ENCODE measurements at places on chromosomes 3 and 15.
A peak's percentile ranks its signal among the peaks of the same experiment; 100 is the strongest.

DNA sequence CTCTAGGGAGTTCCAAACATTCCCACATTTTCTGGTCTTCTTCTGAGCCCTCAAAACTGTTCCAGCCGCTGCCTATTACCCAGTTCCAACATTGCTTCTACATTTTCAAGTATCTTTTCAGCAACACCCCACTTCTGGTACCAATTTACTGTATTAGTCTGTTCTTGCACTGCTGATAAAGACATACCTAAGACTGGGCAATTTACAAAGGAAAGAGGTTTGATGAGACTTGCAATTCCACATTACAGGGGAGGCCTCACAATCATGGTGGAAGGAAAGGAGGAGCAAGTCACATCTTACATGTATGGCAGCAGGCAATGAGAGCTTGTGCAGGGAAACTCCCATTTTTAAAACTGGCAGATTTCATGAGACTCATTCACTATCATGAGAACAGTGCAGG is 629.1 kb upstream of the NR2F2 start:
- DNase-seq: no peak

DNA sequence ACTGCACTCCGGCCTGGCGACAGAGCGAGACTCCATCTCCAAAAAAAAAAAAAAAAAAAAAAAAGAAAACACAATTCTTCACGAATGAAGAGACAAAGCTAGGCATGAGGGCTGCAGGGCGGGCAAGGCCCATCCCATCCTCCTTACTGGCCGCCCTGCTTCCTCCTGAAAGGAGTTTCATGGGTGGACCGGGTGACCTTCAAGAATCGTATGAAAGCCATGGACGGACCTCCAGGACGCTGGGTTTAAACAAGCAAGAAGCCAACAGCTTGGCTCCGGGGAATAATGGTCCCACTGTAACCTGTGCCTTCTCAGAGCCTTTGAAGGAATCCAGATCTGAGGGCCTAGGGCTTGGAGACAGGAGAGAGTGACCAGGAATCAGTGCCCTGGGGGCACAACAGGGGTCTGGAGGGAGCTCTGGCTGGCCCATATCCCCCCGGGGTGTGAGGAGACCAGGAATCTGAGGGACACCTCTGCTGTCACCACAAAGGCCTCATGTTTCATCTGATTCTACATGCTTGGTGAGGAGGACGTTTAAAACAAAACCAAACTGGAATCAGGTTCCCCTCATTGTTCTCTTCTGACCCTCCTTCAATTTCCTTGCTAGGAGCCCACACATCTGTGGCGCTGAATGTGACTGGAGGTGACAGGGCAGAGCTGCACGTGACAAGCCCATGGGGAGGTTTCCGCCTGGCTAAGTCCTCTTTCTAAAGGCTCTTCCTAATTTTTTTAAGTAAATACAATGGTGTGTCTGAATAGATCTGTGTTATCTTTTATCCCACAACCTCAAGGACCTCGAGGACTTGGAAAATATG is 46.1 kb downstream of the WHAMM start:
- DNase-seq: no peak

- no peak for DNase-seq
Observed at GRCh38 chr15:91627473-91628278, 225.8 kb upstream of the SLCO3A1 start.

- DNase-seq: no peak
Observed at GRCh38 chr3:143831208-143831607, 17.1 kb downstream of the SLC9A9 start.

- no peak for DNase-seq
Observed at GRCh38 chr15:101059381-101060341, 140.5 kb downstream of the LRRK1 start.

GRCh38 chr3:139309880-139310279 is 33.9 kb upstream of the MRPS22 start:
- no peak for DNase-seq

- DNase-seq: no peak
Observed at GRCh38 chr15:31013863-31014607, 22.6 kb upstream of the MTMR10 start.

DNA sequence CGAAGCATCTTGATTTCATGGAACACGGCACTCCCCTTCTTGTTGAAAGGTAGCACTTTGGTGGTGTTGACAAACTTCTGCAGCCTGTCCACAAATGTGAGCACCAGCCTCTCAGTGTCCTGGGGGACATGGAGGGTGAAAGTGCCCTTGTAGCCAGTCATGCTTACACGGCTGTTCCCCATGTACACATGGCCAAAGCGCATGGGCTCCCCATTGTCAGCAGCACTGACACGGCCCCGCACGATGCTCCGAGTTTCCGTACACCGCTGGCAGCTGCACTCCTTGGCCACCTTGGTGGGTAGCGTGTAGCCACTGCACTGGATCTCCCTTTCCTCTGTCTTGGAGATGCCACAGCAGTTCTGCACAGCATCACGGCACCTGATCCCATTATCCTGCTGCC is 12.7 kb downstream of the CILP start:
- no peak for DNase-seq

DNA sequence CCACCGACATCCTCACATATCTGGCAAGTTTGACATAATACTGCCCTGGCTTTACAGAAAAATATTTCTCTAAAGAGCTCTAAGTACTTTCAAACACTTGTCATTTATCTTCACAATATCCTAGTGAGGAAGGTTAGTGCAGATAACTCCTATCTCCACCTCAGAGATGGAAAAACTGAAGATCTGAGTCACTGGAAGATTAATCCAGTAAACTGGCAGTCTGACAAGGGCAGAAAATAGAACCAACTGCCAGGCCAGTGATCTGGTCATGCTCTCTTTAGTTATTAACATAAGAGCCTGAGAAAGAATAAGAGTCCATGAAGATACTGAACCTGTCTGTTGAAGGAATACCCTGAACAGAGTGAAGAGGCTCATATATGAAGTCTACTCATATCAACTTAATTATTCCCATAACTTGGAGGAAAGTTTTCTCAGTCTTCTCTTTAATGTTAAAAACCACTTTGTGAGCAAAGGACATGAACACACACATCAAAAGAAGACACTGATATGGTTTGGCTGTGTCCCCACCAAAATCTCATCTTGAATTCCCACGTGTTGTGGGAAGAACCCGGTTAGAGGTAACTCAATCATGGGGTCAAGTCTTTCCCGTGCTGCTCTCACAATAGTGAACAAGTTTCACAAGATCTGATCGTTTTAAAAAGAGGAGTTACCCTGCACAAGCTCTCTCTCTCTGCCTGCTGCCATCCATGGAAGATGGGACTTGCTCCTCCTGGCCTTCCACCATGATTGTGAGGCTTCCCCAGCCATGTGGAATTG is 61.4 kb downstream of the GOLIM4 start:
- no peak for DNase-seq

- no peak for DNase-seq
Observed at GRCh38 chr15:51401051-51401780, 59.8 kb downstream of the GLDN start.

- no peak for DNase-seq
Observed at GRCh38 chr3:3587647-3587972, 211.6 kb upstream of the LRRN1 start.

GRCh38 chr15:74340150-74340549 is 27.3 kb downstream of the CYP11A1 start:
- DNase-seq: no peak

DNA sequence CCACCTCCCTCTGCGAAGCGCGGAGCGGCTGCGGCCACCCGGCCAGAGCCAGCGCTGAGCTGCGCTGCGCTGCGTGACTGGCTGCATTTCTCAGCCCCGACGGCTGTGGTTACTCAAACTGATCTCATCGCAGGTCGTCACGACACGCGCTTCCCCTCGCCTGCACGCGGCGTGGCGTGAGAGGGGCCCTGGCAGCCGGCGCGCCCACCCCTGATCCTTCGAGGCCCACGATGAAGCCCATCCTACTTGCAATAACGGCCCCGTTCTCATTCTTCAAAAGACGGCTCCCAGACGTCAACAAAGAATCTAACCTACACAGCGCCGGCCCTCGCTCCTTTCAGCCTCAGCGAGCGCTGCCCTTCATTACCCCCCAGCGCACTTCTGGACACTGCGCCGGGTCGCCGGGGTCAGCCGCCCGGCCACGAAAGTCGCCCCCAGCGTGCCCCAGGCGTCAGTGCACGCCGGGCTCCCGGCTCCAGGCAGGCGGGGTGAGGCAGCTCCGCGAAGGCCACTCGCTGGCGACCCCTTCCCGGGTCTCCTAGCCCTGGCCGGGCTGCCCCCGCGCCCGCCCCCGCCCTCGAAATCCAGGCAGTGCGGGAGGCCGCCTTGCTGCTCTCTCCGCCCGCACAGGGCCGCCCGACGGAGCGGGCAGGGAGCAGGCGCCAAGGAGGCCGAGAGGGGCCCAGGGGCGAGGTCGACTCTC is 9.9 kb upstream of the LEKR1 start:
- no peak for DNase-seq

DNA sequence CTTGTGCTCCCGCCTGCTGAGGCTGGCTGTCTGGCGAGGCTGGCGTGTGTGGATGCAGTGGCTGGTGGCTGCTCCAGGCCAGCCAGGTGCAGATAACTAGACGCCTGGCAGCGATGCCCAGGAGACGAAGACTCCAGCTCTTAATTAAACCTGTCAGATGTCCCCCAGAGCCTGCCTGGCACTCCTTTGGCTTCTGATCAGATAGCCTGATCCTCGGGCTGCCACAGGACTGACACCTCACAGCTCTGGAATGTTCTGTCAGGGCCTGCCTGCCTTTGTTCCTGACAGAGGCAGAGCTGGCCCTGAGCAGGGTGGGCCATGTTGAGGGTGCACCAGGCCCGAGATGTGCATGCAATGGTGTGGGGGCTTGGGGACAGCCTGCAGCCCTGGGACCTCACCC is 36.5 kb downstream of the PLXNA1 start:
- DNase-seq: no peak

DNA sequence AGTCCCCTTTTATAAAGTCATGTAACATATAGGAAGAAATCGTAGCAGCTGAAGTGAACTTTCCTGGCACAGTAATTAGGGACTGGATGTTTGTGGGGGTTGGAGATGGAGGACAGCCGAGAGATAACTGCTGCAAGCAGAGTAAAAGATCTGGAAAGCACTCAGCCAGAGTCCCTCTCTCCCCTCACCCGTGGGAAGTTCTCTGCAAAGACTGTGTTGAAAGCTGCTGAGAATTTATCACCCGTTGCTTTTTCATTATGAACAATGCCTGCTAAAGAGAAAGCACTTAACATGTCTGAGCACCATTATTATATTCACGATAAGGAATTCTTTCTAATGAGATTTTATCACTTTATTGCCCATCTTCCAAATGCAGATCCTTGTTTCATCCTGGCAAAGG is 248.8 kb downstream of the SHOX2 start:
- no peak for DNase-seq

DNA sequence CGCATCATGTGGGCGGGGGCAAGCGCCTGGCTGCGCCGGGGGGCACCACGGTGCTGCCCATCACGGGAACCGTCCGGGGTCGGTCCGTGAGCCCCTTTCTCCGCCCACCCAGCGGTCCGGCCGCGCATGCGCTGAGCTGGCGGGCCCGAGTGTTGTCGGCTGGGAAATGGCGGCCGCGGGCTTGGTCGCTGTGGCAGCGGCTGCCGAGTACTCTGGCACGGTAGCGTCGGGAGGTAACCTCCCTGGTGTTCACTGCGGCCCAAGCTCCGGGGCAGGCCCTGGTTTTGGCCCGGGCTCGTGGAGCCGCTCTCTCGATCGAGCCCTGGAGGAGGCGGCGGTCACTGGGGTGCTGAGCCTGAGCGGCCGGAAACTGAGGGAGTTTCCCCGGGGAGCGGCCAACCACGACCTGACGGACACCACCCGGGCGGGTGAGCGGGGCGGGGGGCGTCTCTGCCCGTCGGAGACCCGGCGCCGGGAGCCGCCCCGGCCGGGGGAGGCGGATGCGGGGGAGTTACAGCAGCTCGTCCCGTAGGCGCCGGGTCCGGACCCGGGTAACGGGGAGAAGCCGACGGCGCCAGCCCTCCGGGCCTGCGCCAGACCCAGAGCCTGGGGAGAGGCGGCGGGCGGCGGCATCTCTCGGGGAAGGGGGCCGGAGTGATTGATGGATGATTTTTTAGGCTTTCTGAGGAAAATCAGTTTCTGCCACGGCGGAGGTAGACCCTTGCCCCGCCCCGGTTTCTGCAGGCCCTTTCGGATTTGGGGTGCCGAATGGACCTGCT is at the start of gene LRCH3:
Gene LRCH3 (plus strand): TSS at position 142 of the 779 bp plus-strand sequence. CDS start 25 bp downstream, at position 167.
- peak; percentile 71 for DNase-seq

DNA sequence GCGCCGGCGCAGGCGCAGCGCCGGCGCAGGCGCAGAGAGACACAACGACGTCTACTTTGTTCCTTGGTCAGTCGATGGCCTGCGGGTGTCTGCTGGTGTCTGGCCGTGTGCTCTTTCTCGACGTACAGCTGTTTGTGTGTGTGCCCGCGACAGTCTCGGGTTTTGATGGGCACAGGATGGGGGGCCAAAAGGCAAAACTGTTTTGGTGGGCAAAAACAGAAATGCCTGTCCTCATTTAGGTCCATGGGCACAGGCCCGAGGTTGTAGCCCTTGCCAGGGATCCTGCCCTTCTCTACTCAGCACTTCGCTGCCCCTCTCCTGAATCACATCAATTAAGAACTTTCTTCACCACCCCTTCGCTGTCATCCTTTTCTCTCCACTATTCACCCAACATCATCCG is 184.8 kb upstream of the CHL1 start:
- no peak for DNase-seq

GRCh38 chr15:101664303-101664913 is 12.2 kb upstream of the TM2D3 start:
- DNase-seq: no peak

DNA sequence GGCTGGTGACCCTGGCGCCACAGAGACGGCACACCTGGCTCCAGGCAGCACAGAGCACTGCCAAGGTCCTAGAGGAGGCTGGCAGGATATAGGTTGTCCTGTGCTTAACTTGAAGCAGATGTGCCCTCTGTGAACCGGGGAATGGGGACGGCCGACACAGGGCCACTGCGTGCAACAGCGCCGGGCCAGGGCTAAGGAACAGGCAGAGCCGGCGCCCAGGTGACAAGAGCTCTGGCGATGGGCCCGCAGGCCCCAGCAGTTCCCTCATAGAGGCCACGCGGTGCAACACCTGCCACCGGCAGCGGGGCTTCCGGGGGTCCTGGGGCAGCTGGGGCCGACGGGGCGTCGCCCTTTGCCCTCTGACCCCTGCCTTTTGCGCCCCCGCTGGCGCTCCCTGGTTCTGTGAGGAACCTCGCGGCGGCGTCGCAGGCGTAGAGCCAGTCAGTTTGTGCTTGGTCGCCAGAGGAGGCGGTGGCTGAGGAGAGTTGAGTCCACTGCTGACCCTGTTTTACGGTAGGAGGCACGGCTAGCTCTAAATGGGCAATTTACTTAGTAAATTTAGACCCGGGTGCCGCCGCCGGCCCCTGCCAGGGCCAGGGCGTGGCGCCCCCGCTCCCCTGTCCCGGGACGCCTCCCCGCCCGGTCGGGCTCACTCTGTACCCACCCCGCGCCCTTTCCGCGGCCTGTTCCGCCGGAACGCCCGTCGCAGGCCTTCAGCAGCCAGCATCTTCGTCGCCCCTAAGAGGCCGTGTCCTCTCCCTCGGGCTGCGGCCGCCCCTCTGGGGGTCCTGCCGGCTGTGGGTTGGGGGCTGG is at the start of gene NPAP1:
Gene NPAP1 (plus strand): TSS at position 444 of the 813 bp plus-strand sequence. CDS start 93 bp downstream, at position 537.
- no peak for DNase-seq

DNA sequence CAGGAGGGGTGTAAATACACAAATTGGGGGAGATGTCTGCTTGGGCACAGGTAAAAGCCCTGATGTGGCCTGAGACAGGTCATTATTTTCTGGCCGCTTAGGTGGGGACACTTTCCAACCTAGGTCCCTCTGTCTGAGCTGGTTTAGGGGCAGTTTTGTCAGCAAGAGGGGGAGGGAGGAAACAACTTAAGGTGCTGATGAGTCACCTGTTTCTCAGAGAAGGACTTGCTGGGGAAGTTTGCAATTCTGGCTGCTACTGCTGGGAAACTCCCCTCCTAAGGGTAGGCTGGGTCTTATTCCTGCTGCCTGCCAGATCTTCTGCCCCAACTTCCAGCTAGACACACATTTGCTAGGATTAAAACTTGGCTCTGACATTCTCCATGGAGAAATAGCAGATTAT is 4.8 kb upstream of the RHOV start:
- DNase-seq: no peak

GRCh38 chr3:49914906-49915305 is 11.2 kb upstream of the MST1R start:
- DNase-seq: no peak
